Osteoblast (primary cell): ENCODE measurements at places on chromosomes 2 and 18. TPM values are rescaled to one million over a fixed set of nuclear protein-coding genes. Genes with fewer than 3 reads are reported as not detected.

Gene ESPNL
- 1.8 and 9.8 TPM in 2 replicates for total RNA-seq

Gene TMEM200C
- total RNA-seq = under 0.01 TPM in 2 replicates

Gene MERTK
- total RNA-seq = 0.59 and 0.72 TPM in 2 replicates

Gene CHST9
- total RNA-seq = not detected in 2 replicates

Gene ERBB4
- total RNA-seq = under 0.01 TPM in 1 of 2 replicates, not detected in the other

Gene ACVR1
- 52.5 and 53.9 TPM in 2 replicates for total RNA-seq

Gene SULT1C4
- total RNA-seq = not detected in 2 replicates

Gene NTSR2
- not detected in 2 replicates for total RNA-seq

Gene SLC35F5
- total RNA-seq = 239 and 245 TPM in 2 replicates

Gene RTP5
- total RNA-seq = not detected in 2 replicates

Gene NAPG
- total RNA-seq = 43.9 and 47.4 TPM in 2 replicates

Gene EVA1A
- total RNA-seq = 70.9 and 74.8 TPM in 2 replicates

Gene SNX17
- 152 and 165 TPM in 2 replicates for total RNA-seq

Gene ST6GAL2
- total RNA-seq = 0.36 TPM in 1 of 2 replicates, not detected in the other

Gene ALPG
- not detected in 2 replicates for total RNA-seq
